ENCODE measurements at places on chromosomes 12 and 14.

- no peak for DNase-seq
Observed at GRCh38 chr12:15691388-15691787, 97.8 kb downstream of the EPS8 start.

DNA sequence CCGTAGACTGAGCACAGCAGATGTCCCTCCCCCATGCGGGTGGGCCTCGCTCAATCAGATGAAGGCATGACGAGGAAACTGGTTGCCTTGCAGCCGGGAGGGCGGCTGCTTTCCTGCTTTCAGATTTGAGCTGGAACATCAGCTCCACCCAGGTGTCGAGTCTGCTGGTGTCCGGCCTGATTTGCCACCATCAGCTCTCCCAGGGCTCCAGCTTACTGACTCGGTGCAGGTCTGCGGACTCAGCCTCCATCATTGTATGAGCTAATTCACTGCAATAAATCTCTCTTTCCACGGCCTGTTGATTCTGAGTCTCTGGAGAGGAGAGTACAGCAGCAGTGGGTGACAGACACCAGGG lies 156.2 kb downstream of the KIF26A start:
- no peak for DNase-seq

DNA sequence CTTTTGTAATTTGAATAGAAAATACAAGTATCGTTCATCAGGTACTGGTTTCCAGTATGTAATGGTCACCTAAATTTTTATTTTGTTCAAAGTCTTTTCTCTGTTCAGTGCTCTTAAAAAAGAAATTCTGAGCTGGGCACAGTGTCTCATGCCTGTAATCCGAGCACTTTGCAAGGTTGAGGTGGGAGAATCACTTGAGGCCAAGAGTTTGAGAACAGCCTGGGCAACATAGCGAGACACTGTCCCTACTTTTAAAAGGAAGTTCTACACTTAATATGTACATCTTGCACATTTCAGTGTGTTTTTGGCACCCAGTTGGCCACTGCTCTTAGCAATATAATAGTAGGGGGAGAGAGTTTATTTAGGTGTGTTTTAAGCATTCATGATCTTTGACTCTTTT lies 27.9 kb downstream of the PCNX1 start:
- DNase-seq: no peak

GRCh38 chr12:129494766-129495165 lies 409.1 kb downstream of the TMEM132D start:
- DNase-seq: no peak

- DNase-seq: no peak
Observed at GRCh38 chr14:24315243-24315806, 4.0 kb downstream of the LTB4R start.

GRCh38 chr12:7369274-7369729 lies 65.4 kb downstream of the ACSM4 start:
- DNase-seq: no peak

GRCh38 chr12:10722502-10722904 lies 620 bp downstream of the YBX3 start:
- peak; percentile 55 for DNase-seq

DNA sequence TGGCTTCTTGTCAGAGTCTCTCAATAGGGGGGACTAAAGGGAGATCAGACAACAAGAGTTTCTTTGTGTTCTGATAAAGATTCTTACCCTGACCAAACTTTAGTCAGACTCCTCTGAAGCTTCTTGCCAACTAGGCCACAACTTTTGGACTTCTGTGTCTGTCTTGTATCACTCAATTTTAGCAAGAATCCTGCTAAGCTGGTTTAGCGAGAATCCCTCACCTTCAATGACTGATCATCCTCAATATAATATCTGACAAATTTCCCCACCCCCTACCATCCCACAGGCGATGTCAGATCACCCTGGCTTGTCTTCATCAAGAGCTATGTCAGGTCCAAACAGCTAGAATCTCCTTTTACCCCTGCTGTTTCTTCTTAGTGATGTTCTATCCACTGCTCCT lies 215.2 kb downstream of the RASSF9 start:
- DNase-seq: no peak

DNA sequence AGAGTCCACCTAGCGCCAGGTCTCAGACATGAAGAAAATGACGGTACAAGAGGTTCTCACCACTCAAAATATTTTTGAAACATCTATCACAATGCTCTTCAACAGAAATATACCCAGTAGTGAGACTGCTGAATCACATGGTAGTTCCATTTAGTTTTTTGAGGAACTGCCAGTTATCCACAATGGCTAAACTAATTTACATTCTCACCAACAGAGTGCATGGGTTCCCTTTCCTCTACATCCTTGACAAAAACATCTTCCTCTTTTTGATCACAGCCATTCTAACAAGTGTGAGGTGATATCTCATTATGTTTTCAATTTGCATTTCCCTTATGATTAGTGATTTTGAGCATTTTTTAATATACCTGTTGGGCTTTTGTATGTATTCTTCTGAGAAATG lies 5.7 kb upstream of the GPR65 start:
- no peak for DNase-seq

DNA sequence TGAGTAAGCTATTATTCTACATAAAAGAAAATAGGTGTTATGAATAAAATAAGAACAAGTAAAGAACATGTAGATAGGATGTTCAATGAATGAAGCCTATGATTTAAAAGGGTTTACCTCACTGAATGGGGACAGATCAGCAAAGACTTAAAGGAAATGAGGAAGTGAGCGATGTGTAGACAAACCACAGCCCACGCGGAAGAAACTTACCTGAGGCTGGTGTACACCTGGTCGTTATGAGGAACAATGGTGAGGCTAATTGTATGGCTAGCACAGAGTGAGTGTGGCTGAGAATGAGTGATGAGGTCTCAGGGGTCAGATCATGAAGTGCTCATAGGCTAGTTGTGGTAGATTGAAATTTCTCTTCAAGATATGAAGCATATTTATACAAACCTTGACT lies 221.7 kb downstream of the ALG10B start:
- no peak for DNase-seq

GRCh38 chr12:67952787-67953186 lies 36.5 kb upstream of the IFNG-AS1 start:
- no peak for DNase-seq

DNA sequence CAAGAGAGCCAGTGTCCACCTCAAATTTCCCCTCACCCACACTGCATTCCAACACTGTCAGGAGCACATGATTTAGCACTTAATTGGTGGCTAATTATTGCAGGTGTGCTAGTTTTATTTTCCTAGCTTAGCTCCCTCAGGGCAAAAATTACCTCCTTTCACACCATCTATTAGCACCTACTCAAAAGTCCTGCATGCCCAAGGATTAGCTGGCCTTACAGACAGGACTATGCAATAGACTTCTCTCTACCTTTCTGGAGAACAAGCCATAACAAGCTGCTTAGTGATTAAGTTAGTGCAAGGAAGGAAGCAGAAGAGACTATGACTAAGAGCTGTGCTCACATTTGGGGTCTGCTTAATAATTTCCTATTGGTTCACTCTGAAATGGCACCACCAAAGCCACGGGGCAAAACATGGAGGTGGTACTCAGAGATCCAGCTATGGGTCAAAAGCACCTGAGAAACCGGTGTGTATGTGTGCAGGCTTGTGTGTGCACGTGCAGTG lies 69.5 kb downstream of the STON2 start:
- no peak for DNase-seq

DNA sequence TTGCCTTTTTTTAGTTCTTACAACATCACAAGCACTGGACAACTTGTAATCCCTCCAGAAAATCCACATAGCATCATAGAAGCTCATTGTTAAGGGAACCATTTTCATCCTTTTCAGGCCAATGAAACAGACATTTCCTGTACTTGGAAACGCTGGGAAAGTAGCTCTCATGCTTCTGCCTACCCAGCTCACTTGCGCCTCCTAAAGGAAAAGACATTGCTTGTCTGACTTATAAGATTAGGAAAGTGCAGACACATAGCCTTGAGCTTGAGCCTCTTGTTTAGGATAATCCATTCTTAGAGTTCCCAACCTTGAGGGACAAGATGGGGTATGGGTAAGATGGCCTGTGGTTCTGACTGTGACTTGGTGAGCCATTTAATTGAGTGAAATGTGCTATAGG lies 589.5 kb downstream of the NOVA1 start:
- DNase-seq: no peak

DNA sequence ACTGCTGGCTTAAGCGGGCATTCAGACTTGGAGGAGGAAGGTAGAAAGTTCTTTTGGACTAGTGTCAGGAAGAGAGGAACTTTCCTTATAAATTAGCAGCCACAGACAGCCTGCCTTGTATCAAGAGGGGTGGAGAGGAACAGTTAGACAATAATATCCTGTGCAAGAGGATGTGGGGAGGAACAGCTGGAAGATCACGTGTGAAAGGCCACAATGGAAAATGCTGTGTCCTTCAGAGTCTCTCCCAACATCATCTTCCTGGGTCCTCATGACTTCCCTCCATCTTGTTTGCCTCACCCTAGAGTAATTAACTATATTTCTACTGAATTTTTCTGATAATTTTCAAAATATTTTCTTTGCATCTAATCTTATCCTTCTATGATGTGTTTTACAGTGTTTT lies 117.4 kb downstream of the MGAT4C start:
- DNase-seq: no peak

DNA sequence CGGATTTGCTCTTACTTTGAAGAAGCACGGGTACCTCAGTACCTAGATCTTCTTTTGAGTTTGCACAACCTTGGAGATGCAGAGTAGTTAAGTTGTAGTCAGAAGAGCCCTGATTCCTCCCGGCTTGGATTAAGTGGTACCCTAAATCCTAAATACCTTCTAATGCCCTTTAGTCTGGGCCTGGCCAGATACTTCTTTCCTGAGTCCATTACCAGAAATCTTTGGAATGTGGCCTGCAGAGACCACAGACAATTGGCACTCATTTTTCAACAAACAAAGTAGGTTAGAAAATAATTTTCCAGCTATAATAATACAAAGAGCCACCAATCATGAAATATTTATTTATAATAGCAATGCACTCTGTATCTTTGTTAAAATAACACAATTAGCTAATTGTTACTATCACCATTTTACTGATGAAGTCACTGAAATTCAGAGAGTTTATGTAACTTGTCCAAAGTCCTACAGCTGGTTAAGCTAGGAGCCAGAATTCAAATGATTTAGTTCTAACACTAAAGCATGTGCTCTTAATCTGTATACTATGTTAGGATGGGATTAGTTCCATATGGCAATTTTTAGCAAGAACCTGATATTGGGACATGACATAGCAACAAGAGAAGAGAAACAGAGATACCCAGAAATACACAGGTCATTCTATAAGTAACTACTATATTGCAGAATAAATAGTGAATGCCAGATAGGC lies 132.1 kb upstream of the PDZRN4 start:
- DNase-seq: no peak

GRCh38 chr12:76530516-76530915 lies 29.1 kb downstream of the OSBPL8 start:
- DNase-seq: no peak

DNA sequence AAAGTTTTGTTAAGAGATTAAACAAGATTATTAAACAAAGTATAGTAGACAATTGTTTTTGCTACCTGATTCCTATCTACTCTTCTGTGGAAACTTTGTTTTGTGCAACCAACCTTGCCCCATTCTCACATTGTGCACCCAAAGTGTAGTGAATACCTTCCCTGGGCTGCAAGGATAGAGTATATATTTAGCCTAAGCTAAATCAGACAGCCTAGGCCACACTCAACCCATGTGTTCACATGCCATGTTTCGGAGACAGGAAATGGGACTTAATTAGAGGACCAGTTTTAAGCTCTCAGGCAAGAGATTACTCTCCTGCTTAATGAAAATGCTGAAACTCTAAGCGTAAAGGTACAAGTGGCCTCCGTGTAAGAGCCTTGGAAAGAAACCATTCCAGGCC lies 734.9 kb upstream of the USP15 start:
- DNase-seq: no peak

DNA sequence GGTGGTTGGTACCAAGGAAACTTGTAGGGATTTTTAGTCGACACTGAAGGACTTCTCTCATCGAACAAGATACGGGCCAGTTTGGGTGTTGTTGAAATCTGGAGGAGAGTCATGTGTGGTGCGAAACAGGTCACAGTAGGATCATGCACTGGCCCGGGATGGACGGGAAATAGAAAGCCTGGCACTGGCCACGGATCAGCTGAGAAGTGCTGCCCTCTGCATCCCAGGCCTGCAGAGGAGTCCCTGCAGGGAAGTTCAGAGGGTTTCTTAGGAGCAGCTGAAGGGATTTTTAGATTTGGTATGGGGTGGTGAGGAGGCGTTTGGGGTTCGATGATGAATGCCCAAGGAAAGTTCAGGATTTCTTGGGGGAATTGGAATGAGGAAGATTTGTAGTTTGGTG lies 63.1 kb downstream of the TSPAN9 start:
- no peak for DNase-seq

DNA sequence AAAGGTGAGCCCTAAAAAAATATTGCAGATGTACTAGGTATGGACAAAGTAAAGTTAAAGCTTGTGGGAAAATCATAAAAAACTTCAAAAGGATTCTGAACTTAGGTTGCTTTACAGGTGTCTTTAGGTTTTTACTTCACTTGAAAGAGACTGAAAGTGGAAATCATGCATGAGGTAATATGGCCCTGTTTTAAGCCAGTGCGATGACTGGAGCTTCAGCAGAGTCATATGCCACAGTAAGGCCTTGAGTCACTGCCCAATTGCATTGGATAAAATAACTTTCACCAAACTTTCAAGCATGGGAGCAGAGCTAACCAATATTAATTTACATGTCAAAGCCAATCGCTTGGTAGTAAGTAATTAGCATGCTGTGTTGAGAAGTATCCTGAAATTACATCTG lies 63.9 kb upstream of the TMEM260 start:
- DNase-seq: no peak

GRCh38 chr12:63294327-63294632 lies 143.3 kb upstream of the AVPR1A start:
- DNase-seq: no peak

- DNase-seq: peak; percentile 85
Observed at GRCh38 chr12:63779498-63780481, at the start of gene RXYLT1. TSS of gene RXYLT1 (plus strand) at chr12:63779909. CDS start at chr12:63779961, 52 bp downstream.

GRCh38 chr14:81529391-81529790 lies 4.3 kb downstream of the SEL1L start:
- DNase-seq: no peak

GRCh38 chr12:120725151-120725658 lies 421 bp upstream of the ACADS start:
- DNase-seq: no peak

GRCh38 chr12:106071686-106072085 lies 67.1 kb downstream of the NUAK1 start:
- DNase-seq: no peak

DNA sequence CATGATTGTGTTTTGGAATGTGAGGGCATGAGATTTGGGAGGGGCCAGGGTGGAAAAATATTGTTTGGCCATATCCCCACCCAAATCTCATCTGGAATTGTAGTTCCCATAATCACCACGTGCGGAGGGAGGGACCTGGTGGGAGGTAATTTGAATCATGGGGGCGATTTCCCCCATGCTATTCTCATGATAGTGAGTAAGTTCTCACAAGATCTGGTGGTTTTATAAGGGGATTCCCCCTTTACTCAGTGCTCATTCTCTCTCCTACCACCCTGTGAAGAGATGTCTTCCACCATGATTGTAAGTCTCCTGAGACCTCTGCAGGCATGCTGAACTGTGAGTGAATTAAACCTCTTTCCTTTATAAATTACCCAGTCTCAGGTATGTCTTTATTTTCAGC lies 15.7 kb downstream of the OR10P1 start:
- peak; percentile 38 for DNase-seq

All from activated CD4-positive, alpha-beta T cell treated with anti-CD3 and anti-CD28 coated beads, Interleukin-2, amount 50 U/mL, for 48 hours (primary cell).